NCI-H1105 (cell line): ENCODE measurements at places on chromosomes 2 and 18.

DNA sequence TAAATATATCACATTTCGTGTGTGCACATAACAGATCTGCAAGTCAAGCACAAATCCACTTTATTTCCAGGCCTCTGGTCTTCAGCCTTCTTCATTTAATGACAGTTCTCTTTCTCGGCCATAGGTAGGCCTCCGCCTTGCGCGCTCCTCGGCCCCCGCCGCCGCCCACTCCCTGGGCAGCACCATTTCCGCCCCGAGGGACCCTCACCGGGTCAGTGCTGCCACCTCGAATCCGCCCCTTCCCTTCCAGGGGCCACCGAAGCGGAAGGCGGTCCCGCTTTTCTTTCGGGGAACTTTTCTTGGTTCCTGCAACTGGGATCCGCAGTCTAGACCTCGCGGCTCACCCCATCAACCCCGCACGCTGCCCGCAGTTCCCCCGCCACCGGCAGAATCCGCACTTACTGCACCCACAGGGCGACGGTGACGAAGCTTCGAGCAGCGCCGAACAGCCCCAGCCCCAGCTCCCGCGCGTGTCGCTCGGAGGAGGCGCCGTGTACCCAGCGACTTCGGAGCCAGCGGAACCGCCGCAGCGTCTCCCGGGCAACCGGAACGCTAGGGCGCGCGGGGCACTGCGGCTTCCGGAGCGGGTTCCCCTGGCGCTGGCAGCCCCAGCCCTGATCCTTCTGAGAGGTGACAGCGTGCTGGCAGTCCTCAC is at the start of gene CDKL4:
Gene CDKL4 (minus strand): TSS at position 502 of the 655 bp plus-strand sequence.
- DNase-seq = peak; percentile 46

DNA sequence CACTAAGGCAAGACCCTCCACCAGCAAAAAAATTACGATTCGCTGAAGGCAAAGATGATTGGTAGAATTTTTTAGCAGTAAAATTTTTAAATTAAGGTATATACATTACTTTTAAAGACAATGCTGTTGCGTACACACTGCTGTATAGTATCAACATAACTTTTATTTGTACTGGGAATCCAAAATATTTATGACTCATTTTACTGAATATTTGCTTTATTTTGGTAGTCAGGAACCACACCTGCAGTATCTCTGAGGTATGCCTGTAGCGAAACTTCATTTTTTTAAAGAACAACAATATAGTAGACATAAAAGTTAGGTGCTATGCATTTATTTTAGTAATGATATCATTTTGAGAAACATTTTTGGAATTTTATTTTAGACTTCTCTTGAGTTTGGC is 57.8 kb downstream of the GALNT1 start:
- no peak for DNase-seq

- no peak for DNase-seq
Measured at GRCh38 chr18:7987284-7987976, 420.3 kb downstream of the PTPRM start.

DNA sequence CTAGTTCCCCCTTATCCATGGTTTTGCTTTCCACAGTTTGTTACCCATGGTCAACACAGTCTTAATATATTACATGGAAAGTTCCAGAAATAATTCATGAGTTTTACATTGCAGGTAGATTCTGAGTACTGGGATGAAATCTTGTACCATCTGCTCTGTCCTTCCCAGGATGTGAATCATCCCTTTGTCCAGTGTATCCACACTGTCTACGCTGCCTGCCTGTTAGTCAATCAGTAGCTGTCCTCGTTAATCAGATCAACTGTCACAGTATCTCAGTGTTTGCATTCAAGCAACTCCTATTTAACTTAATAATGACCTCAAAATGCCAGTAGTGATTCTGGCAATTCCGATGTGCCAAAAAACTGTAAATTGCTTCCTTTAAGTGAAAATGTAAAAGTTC is 76.3 kb downstream of the DYNC1I2 start:
- DNase-seq = no peak

DNA sequence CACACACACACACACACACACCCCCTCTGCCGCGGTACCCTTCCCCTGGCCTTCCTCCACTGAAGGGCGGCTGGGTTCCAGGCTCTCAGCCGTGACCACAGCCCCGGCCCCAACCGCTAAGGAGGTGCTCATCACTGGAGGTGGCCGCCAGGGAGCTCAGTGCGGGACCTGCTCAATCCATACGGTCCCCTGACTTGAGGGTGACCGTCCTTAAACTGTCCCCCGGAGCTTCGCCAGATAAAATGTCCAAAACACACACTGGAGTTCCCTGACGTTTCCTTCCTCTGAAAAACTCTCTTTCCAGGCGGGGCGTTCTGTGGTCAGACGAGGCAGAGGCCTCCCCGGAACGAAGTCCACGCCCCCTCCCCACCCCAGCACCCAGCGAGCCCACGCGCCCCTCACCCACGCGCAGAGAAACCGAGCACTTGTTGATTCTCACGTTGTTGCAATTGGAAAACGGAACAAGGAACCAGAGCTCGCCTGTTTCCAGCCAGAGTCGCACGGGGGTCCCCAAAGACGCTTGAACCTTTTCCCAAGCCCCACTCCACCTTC is 1.4 kb downstream of the MBP start:
- DNase-seq = no peak

DNA sequence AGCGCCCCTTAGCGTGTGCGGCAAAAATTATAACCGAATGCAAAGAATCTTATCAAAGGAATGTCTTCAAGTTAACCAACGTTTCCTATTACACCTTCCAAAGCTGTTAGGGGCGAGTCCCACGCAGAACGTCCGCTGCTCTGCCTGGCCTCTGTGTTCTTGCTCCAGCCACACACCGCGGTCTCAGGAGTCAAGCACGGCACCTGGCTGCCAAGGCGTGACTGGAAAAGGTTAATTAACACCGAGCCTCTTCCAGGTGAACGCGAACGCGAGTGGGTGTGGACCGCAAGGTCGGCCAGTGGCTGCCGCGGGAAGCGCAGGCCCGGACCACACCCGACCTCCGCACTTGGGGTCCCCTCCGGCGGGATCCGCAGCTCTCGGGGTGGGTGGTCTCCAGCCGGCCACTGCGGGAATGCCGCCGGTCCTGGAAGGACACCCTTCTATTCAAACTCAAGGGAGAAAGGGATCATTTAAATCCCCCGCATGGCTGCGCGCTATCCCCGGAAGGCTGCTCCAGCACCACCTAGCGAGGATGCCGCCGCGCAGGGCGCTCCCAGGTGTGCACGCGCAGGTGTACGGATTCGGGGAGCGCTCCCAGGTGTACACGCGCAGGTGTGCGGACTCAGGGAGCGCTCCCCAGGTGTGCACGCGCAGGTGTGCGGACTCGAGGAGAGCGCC is 830 bp downstream of the CYB5A start:
- peak; percentile 57 for DNase-seq

- DNase-seq = no peak
Measured at GRCh38 chr2:9984217-9984739, 32.8 kb downstream of the GRHL1 start.

GRCh38 chr2:225398372-225398771 is 1.1 kb upstream of the NYAP2 start:
- peak; percentile 51 for DNase-seq
